PC-9 (cell line): ENCODE measurements at places on chromosomes 12 and 14. TPM values are rescaled to one million over a fixed set of nuclear protein-coding genes. Genes with fewer than 3 reads are reported as not detected.

- H3K4me3 ChIP-seq, result no peak overlapping the region
- no peak for DNase-seq
- H3K27ac ChIP-seq, result no peak overlapping the region
- H3K27me3 ChIP-seq, result no peaks in the 10 kb centered on the region
- no peaks in the 10 kb centered on the region for H3K36me3 ChIP-seq
Measured at GRCh38 chr14:74908861-74909341, 14.2 kb downstream of the RPS6KL1 start.

- H3K4me1 ChIP-seq, result no peaks in the 10 kb centered on the region
- H3K27ac ChIP-seq, result no peak overlapping the region
- H3K4me3 ChIP-seq, result no peak overlapping the region
- no peak for DNase-seq
- H3K36me3 ChIP-seq, result no peaks in the 10 kb centered on the region
Measured at GRCh38 chr12:127722611-127723010, 544.4 kb upstream of the TMEM132C start.

GRCh38 chr14:104139460-104140212, 1.2 kb downstream of the KIF26A start:
- H3K4me3 ChIP-seq, result no peak overlapping the region
- H3K27ac ChIP-seq, result no peak overlapping the region
- H3K27me3 ChIP-seq, result peaks cover 39% of the 10 kb centered on the region
- no peaks in the 10 kb centered on the region for H3K4me1 ChIP-seq
- DNase-seq, result no peak
- no peaks in the 10 kb centered on the region for H3K36me3 ChIP-seq

The OVCH1 gene
- total RNA-seq, result not detected in 2 replicates

DNA sequence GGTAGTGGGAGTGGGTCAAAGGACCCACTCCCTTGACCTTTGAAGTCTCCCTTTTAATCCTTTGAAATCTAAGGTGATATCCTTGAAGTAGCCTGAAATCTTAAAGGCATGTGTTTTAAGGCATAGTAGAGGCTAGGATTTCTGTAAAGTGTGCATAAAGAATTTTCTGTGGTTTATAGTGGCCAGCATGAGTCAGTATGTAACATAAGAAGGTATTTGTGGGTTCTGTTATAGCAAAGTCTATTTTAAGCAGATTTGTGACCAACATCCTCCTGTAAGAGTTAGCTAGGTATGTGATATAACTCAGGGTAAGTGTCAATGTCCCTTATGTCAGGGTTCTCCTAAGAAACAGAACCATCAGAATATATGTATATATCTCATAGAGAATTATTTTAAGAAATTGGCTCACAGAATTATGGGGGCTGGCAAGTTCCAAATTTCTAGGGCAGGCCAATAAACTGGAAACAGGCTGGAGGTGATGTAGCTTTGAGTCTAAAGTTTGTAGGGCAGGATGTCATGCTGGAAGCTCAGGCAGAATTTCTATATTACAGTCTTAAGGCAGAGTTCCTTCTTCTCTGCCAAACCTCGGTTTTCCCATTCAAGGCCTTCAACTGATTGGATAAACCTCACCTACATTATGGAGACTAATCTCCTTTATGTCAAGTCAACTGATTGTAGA, 18.7 kb upstream of the EPYC start:
- no peaks in the 10 kb centered on the region for H3K36me3 ChIP-seq
- no peak overlapping the region for H3K27ac ChIP-seq
- DNase-seq, result no peak
- H3K4me1 ChIP-seq, result peaks cover 9% of the 10 kb centered on the region; the same call in 1 of the 2 replicates
- H3K27me3 ChIP-seq, result no peaks in the 10 kb centered on the region

The PZP gene
- not detected in 2 replicates for total RNA-seq

GRCh38 chr12:104751120-104751519, 207.0 kb downstream of the SLC41A2 start:
- peak overlapping the region; percentile 76; the same call in 1 of the 2 replicates for H3K27ac ChIP-seq
- H3K4me1 ChIP-seq, result peaks cover 22% of the 10 kb centered on the region
- no peaks in the 10 kb centered on the region; the same call in 1 of the 2 replicates for H3K36me3 ChIP-seq
- H3K27me3 ChIP-seq, result no peaks in the 10 kb centered on the region

The LGMN gene
- 48.8 and 50.8 TPM in 2 replicates for total RNA-seq

- 0 out of 2 replicates have a peak overlapping the region, but pooled peaks have one; percentile 48 for H3K27ac ChIP-seq
- H3K27me3 ChIP-seq, result peaks cover 6% of the 10 kb centered on the region
- H3K36me3 ChIP-seq, result no peaks in the 10 kb centered on the region
- no peak overlapping the region for H3K4me3 ChIP-seq
- peaks cover under 1% of the 10 kb centered on the region; the same call in 1 of the 2 replicates for H3K4me1 ChIP-seq
Measured at GRCh38 chr12:115228434-115228833, 544.5 kb upstream of the TBX3 start.

DNA sequence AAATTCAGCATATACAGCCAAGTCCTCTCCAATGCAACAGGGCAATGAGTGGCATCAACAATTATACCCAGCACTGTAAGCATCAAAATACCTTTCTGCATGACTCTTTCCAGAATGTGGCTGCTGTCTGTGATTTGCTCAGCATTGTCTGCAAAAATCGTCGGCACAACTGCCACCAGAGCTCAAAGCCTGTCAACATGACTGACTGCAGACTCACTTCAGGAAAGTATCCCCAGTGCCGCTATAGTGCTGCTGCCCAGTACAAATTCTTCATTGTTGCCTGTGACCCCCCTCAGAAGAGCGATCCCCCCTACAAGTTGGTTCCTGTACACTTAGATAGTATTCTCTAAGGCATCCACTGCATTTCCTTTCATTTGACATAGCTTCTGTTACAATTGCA, 735 bp downstream of the RNASE6 start:
- H3K36me3 ChIP-seq, result no peaks in the 10 kb centered on the region
- no peak overlapping the region for H3K27ac ChIP-seq
- no peak for DNase-seq
- H3K27me3 ChIP-seq, result no peaks in the 10 kb centered on the region

- no peak overlapping the region for H3K4me3 ChIP-seq
- no peak for DNase-seq
- no peaks in the 10 kb centered on the region for H3K36me3 ChIP-seq
- H3K27me3 ChIP-seq, result no peaks in the 10 kb centered on the region
- H3K27ac ChIP-seq, result no peak overlapping the region
Measured at GRCh38 chr14:86296173-86296572, 766.2 kb downstream of the FLRT2 start.

GRCh38 chr12:46963977-46964971, 115.1 kb upstream of the PCED1B start:
- H3K27me3 ChIP-seq, result no peaks in the 10 kb centered on the region
- peak overlapping the region; percentile 60 for H3K27ac ChIP-seq
- peak; percentile 66 for DNase-seq
- no peaks in the 10 kb centered on the region for H3K36me3 ChIP-seq

- H3K4me1 ChIP-seq, result no peaks in the 10 kb centered on the region
- no peak overlapping the region for H3K27ac ChIP-seq
- no peak overlapping the region for H3K4me3 ChIP-seq
- no peaks in the 10 kb centered on the region for H3K36me3 ChIP-seq
Measured at GRCh38 chr12:65620046-65620445, 204.2 kb upstream of the HMGA2 start.

GRCh38 chr12:100141666-100141997, 1.0 kb downstream of the BLTP3B start:
- DNase-seq, result no peak
- H3K27ac ChIP-seq, result peak overlapping the region; percentile 75
- H3K36me3 ChIP-seq, result no peaks in the 10 kb centered on the region
- peaks cover 20% of the 10 kb centered on the region; the same call in 1 of the 2 replicates for H3K4me1 ChIP-seq
- H3K4me3 ChIP-seq, result peak overlapping the region; percentile 85
- H3K27me3 ChIP-seq, result no peaks in the 10 kb centered on the region

DNA sequence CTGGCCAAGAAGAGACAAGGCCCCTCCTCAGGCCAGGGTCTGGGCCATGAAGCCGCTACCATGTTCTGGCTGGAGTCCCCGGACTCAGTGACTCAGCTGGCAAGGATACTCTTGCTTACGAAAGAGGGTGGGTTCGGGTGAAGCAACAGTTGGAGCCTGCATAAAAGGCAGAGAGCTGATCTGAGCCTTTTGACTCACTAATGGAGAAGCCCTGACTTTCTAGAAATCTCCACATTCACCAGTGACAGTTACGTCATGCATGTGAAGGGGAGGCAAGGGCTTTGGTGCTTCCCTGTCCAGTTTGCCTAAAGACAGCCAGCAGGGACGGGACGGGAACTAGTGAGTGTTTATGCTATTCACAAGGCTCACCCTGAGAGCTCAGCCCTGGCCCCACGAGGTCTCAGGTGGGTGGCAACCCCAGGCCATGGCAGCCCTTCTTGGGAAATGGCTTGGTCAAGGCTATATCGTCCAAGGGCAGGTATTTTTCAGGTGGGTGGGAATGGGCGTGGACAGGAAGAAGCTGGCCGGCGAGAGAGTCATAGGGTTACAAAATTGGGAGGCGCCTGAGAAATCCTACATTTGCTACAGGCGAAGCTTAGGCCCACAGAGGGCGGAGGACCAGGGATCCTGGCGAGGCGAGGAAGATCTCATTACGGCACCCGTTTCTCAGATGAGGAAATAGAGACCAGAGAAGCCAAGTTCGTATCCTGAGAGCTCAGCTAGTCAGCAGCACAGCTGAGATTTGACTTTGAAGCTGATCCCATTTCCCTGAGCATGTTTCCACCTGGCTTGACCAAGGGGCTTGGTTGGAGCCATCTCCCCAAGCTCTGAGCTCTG, 314.6 kb downstream of the BCL11B start:
- peaks cover 22% of the 10 kb centered on the region for H3K27me3 ChIP-seq
- DNase-seq, result no peak
- H3K4me3 ChIP-seq, result no peak overlapping the region
- no peak overlapping the region for H3K27ac ChIP-seq
- H3K4me1 ChIP-seq, result no peaks in the 10 kb centered on the region
- H3K36me3 ChIP-seq, result no peaks in the 10 kb centered on the region

DNA sequence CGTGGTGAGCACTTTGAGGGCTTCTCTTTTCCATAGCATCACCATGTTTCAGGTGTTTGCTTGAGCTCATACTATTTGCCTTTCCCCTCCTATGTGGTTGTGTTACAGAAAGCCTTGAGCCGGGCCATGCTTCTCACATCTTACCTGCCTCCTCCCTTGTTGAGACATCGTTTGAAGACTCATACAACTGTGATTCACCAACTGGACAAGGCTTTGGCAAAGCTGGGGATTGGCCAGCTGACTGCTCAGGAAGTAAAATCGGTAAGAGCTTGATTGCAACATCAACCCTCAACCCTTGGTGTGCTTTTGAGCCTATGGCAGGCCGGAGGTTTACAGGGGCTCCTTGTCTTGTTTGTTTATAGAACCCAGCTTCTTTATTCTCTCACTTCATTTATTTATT, 8.1 kb downstream of the LETMD1 start:
- H3K27ac ChIP-seq, result no peak overlapping the region
- H3K4me3 ChIP-seq, result no peak overlapping the region
- H3K27me3 ChIP-seq, result no peaks in the 10 kb centered on the region
- peak; percentile 71 for DNase-seq
- H3K36me3 ChIP-seq, result peaks cover 45% of the 10 kb centered on the region

- H3K27me3 ChIP-seq, result no peaks in the 10 kb centered on the region
- no peaks in the 10 kb centered on the region for H3K36me3 ChIP-seq
- H3K4me3 ChIP-seq, result no peak overlapping the region
Measured at GRCh38 chr14:96423446-96424108, 31.6 kb downstream of the AK7 start.

DNA sequence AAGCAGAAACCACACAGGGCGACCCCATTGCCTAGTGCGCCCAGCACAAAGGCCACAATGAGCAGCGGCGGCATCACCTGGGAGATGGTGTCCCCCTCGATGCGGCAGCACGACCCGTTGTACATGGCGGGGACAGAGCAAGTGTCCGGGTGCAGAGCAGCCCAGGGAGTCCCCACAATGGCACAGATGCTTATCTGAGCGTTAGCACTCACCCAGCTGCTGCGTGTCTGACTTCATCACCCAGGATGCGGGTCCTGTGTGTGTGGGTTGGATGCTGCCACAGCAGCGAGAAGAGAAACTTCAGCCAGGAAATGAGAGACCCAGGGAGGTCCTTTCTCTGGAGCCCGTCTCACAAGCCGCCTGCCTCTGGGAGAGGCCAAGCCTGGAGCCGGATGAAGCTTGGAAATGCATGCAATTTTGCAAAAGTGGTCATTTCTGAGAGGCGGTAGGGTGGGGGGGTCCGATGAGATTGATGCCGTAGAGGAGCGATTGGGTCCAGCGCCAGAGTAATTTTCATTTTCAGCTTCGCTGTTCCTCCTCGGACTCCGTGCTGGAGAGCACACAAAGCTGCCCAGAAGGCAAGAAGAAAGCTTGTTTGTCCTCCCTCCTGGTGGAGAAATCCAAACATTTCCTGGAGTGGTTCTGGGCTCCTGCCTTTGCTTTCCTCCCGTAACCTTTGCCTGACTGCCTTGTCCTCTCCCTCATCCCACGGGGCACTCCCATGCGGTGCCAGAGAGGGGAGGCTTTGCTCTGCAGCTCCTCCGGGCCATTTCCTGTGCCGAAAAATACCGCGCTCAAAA, at the start of gene HCAR1:
TSS of gene HCAR1 (minus strand) at position 630 of the 800 bp plus-strand sequence. CDS start at position 125, 505 bp downstream.
- peaks cover 37% of the 10 kb centered on the region for H3K4me1 ChIP-seq
- H3K36me3 ChIP-seq, result no peaks in the 10 kb centered on the region
- peak within 1 kb of the TSS; percentile 77 for H3K4me3 ChIP-seq
- no peaks in the 10 kb centered on the region for H3K27me3 ChIP-seq
- DNase-seq, result peak; percentile 23

The TAS2R50 gene
- total RNA-seq, result 1.6 and 2.3 TPM in 2 replicates

GRCh38 chr14:49550286-49551184, 35.6 kb downstream of the RPS29 start:
- peak overlapping the region; percentile 28; the same call in 1 of the 2 replicates for H3K27ac ChIP-seq
- DNase-seq, result no peak
- H3K4me3 ChIP-seq, result no peak overlapping the region
- H3K4me1 ChIP-seq, result peaks cover 22% of the 10 kb centered on the region
- H3K27me3 ChIP-seq, result no peaks in the 10 kb centered on the region
- no peaks in the 10 kb centered on the region for H3K36me3 ChIP-seq

The GPR68 gene
- total RNA-seq, result not detected in 2 replicates

- H3K36me3 ChIP-seq, result no peaks in the 10 kb centered on the region
- no peak overlapping the region for H3K27ac ChIP-seq
- H3K4me1 ChIP-seq, result no peaks in the 10 kb centered on the region
- no peaks in the 10 kb centered on the region for H3K27me3 ChIP-seq
- no peak overlapping the region for H3K4me3 ChIP-seq
Measured at GRCh38 chr12:76646366-76646765, 86.8 kb upstream of the OSBPL8 start.

DNA sequence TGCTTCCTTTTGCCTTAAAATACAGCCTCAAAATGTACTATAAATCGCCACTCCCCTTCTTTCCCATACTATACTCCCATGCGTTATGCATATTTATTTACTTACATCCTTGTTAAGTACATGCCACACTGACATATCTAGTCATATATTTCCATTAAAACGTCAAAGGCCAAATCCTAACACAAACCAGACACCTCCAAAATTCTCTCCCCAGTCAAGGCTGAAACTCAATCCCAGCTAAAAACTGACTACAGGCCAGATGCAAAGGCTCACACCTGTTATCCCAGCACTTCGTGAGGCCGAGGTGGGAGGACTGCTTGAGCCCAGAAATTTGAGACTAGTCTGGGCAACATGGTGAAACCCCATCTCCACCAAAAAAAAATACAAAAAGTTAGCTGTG, 5.7 kb upstream of the CAND1 start:
- H3K4me1 ChIP-seq, result peaks cover 6% of the 10 kb centered on the region; the same call in 1 of the 2 replicates
- DNase-seq, result no peak
- no peaks in the 10 kb centered on the region for H3K27me3 ChIP-seq

The SOAT2 gene
- total RNA-seq, result 0.70 and 0.79 TPM in 2 replicates

- H3K27me3 ChIP-seq, result no peaks in the 10 kb centered on the region
- H3K36me3 ChIP-seq, result no peaks in the 10 kb centered on the region
- no peak for DNase-seq
Measured at GRCh38 chr14:33377596-33378390, 439.1 kb downstream of the NPAS3 start.

GRCh38 chr14:60232185-60232584, 16.8 kb upstream of the PPM1A start:
- no peaks in the 10 kb centered on the region for H3K36me3 ChIP-seq
- H3K27me3 ChIP-seq, result no peaks in the 10 kb centered on the region
- H3K4me1 ChIP-seq, result no peaks in the 10 kb centered on the region
- H3K27ac ChIP-seq, result no peak overlapping the region

The WBP11 gene
- total RNA-seq, result 65.8 and 124 TPM in 2 replicates

The GLIPR1L1 gene
- not detected in 2 replicates for total RNA-seq
